ENCODE measurements at places on chromosomes 5 and 9.

DNA sequence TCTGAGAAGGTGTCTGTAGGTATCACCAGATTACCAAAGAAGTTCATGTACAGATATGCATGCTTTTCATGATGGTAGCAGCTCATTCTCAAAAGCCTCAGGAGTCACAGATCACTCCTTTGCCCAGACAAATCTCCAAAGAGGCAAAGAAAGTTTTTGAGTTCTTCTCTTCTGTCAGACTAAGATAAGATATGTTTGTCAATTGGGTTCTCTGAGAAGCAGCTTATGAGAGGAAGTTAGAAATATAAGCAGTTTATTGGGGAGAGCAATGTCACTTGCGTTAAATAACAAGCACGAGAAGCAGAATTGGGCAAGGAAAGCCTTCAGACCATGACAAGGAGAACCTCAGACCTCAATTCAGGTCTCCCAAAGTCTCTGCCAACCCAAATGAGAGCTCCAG, 219.2 kb upstream of the KLF4 start:
- DNase-seq: no peak

DNA sequence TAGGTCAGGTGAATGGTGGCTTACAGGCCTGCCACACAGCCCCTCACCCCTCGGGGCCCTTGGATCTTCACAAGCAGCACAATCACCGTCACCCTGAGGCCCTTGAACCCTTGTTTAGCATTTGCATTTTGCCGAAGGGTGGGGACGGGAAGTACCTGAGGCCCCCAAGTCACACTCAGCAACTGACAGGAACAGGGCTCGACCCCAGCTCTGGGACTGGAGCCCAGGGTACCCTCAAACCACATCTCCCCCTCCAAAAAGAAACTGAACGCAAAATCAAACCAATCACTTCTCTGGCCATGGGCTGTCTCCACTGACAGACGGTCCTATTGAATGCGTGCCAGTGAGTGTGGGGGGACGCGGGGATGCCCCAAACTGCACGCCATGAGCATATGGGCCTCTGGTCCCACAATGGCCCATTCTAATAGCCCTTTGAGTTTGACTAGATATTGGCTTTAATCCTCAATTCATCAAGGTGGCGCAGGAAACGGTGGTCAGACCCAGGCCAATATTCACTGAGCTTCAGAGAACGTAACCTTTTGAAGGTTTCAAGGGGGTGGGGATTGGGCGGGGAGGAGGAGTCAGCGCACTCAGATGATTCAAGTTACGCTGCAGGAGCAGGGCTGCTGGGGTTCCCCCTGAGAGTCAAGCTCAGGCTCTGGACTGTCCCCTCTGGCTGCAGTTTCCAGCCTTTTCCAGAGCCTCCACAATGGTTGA, 176.0 kb downstream of the DAB2IP start:
- no peak for DNase-seq

DNA sequence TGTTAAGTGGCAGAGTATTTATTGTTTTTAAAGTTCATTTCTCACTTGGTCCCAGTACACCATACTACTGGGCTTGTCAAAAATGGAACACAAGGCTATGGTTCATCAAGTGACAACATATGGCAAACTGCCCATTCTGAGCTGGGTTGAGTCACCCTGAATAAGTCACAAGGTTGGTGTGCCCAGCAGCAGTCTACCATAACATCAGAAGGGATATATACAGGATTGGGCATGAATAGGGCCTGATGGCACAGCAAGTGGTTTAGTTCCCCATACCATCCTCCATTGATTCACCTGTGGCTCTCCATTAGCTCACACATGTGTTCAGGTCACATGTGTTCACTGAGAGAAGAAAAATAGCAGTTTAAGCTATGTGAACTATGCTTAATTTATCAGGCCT, 249.8 kb upstream of the PRDM9 start:
- DNase-seq: no peak

GRCh38 chr5:6556802-6557102, 76.1 kb downstream of the NSUN2 start:
- no peak for DNase-seq

DNA sequence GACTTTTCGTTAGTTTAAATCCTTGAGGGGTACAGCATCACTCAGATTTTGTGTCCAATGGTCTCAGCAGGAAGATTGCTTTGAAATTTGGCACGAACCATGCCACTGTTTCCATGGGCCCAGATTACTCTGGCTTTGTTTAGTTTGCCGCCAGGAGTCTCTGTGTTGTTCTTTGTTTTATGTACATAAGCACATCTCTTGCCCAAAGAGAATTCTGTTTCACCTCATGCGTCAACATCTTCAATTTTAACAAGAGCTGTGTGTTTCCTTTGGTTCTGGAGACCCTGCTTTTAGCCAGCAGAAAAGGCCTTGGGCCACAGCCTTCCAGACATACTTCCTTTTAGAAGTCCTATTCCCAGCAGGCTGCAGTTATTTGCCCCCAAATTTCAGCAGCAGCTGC, 62.4 kb downstream of the TNPO1 start:
- DNase-seq: peak; percentile 43

DNA sequence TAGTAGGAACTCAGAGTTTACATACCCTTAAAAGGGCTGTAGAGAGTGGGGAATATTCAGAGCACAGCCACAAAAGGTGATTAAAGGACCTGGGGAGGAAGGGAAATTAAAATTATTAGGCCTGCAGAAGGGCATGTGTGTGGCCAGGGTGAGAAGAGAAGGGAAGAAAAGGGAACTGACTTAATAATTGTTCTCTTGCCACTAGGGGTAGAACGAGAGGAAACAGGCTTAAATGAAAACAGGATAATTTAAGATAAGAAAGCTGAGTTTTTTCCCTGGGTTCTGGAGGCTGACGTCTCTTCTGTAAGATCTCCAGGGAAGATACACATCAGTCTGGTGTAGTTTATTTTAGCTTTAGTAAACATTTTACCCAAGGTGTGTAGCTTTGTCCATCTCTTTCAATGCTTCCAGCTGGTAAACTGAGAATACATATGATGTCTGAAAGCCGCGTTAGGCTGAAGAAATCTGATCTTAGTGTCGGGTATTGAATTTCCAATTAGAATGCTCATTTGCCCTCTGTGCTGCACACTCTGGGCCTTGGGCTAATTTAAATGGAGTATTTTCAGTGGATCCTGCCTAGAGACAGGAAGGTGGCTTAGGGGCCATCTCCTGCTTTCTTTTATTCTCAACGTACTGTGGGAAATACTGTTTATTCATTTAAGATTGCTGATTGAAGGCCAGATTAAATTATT, 416.8 kb downstream of the TMEM38B start:
- DNase-seq: peak; percentile 59

GRCh38 chr9:14320271-14321181, 6.6 kb upstream of the NFIB start:
- peak; percentile 25 for DNase-seq

Data from NCI-H2081 (cell line).